ENCODE measurements at places on chromosomes 7 and 10.

DNA sequence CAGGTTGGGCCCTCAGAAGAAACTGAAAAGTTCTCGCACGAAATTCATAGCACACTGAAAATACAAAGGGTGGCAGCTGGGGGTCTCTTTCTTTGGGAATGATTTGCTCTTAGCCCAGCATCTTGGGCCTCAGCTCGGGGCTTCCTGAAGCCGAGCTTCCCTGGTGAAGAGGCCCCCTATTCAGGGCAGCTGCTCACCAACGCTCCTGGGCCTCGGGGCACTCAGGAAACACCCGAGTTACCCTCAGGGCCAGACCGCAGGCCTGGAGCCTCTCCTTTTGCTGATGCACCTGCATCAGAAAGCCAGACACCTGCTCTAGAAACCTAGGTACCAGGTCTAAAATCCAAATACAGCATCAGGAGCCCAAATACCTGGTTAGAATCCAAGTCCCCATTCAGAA is 85.5 kb downstream of the PTPRE start:
- peaks cover 19% of the 10 kb centered on the region for H3K4me1 ChIP-seq
- H3K36me3 ChIP-seq = no peaks in the 10 kb centered on the region
- no peak overlapping the region for H3K27ac ChIP-seq
- DNase-seq = no peak

DNA sequence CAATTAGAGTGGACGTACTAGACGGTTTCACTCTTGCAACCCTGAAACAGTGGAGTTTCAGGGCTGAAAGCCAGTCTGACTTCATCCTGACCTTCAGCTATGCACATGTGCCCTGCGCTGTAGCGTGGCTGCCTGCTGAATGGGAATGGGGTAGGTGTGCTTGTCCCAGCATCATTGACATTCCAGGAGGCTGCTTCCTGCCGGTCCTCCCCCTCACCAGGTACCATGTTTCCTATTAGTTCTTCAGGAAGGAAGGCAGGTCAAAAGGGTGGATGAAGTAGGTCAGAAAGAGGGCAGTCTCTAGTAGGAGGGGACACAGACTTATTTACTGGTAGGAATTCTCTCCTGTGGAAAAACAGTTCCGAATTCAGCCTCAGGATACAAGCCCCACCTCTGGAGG is 551.8 kb upstream of the GALNT17 start:
- H3K4me3 ChIP-seq = no peak overlapping the region
- H3K4me1 ChIP-seq = no peaks in the 10 kb centered on the region
- H3K36me3 ChIP-seq = no peaks in the 10 kb centered on the region
- H3K27ac ChIP-seq = no peak overlapping the region
- no peak for DNase-seq

DNA sequence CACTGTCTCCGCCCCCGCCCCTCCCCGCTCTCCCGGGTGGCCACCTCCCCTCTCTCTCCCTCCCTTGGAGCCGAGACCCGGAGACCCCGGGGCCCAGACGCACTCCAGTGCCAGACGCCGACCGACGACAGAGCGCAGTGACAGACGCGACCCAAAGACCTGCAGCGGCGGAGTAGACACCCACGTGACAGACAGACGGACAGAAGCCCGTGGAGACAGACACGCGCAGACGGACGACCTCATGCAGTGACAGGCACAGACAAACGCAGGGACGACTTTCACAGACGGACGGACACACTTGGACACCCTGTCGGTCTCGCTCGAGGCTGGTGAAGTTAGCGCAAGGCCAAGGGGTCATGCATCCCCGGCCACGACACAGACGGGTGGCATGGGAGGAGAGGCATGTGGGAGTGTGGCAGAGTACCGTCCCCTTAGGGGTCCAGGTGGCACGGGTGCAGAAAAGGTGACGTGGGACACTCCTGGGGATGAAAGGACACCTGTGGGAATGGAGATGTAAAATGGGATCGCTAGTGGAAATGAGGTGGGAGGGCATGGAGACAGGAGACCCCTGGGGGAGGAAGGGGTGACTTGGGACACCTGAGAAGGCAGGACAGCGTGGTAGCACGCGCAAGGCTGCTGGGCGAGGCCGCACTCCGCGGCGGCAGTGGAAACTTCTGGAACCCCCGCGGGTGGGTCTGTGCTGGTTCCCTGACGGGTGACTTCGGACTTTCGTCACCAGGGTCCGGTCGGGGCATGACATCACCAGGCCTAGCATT is 456 bp upstream of the ACHE start:
- peaks cover 93% of the 10 kb centered on the region for H3K27me3 ChIP-seq
- peak overlapping the region; percentile 3 for H3K27ac ChIP-seq

DNA sequence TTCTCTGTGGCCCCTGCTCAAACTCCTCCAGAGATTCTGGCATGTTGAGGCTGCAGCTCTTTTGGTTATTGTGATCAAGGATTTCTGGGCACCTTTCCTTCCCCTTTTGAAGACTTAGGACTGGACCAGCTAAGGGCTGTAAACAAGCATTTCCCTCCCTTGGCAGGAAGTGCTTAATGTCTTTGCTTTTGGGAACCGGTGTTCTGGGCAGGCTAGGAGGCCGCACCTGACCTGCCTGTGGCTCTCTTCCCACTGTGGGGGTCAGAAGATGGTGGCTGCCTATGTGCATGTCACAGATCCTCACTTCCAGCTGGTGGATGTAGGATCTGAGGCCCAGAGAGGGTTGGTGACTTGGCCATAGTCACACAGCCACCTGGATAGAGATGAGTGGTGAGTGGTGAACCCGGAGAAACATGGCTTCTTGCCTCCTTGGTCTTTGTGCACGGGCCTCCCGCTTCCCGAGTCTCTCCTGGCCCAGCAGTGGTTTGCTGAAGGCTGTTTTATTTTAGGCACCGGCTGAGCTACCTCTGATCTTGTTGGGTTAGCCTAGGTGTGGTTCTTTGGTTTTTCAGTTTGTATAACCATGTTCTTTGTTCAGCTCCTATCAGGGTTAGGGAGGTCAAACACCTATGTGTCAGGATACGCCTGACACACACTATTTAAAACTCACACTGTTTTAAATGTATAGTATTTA is 82.0 kb downstream of the GRK5 start:
- H3K27ac ChIP-seq = peak overlapping the region; percentile 83
- peaks cover 95% of the 10 kb centered on the region for H3K4me1 ChIP-seq
- peaks cover 5% of the 10 kb centered on the region for H3K36me3 ChIP-seq
- H3K27me3 ChIP-seq = peaks cover 16% of the 10 kb centered on the region

GRCh38 chr7:1300206-1300605 is 67.5 kb downstream of the UNCX start:
- no peak overlapping the region for H3K27ac ChIP-seq
- no peaks in the 10 kb centered on the region for H3K4me1 ChIP-seq
- no peak overlapping the region for H3K4me3 ChIP-seq
- H3K36me3 ChIP-seq = no peaks in the 10 kb centered on the region
- no peak for DNase-seq
- H3K27me3 ChIP-seq = peaks cover 32% of the 10 kb centered on the region

DNA sequence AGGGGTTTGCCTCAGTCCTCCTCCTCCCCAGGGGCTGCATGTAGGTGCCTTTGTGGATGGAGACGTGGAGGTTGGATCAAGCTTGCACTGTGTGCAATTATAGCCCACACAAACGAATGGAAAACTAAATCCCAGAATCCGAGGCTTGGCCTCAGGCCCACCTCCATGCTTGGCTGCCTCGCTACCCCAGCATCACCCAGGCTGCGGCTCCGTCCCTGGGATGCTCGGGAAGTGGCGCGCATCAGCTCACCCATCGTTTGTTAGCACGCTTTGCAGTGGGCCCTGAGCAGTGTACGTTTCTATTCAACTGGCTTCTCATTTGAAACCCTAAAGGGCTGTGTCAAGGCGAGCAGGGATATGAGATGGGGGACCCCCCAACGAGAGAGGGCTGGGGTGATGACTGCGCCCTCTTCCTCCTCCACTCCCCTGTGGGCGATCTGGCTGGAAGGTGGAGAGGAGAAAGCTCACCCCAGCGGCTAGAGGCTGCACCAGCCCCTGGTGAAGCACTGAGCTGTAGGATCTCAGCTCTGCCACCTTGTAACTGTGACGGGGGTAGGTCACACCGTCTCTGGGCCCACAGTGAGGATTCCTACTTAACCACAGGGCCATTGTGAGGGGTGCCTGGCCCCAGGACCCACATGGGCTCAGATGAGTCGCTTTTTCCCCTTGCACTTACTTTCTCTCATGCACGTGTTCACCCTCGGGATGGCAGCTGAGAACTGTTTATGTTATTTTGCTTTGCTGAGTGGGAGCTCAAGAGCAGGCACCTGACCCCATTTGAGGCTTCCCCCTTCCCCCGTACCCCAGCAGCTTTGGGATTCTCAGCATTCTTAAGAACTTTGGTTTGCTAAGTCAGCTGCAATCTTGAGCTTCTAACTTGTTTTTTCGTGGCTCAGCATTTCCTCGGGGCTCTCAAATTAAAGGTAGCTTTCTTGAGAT is 12.7 kb upstream of the BTBD16 start:
- no peak overlapping the region for H3K4me3 ChIP-seq
- H3K36me3 ChIP-seq = no peaks in the 10 kb centered on the region
- no peak for DNase-seq
- H3K4me1 ChIP-seq = no peaks in the 10 kb centered on the region
- H3K27ac ChIP-seq = no peak overlapping the region
- H3K27me3 ChIP-seq = peaks cover 15% of the 10 kb centered on the region

GRCh38 chr10:125392154-125392553 is 231.8 kb upstream of the CTBP2 start:
- no peaks in the 10 kb centered on the region for H3K27me3 ChIP-seq
- H3K36me3 ChIP-seq = no peaks in the 10 kb centered on the region
- H3K27ac ChIP-seq = no peak overlapping the region
- DNase-seq = no peak
- no peak overlapping the region for H3K4me3 ChIP-seq

DNA sequence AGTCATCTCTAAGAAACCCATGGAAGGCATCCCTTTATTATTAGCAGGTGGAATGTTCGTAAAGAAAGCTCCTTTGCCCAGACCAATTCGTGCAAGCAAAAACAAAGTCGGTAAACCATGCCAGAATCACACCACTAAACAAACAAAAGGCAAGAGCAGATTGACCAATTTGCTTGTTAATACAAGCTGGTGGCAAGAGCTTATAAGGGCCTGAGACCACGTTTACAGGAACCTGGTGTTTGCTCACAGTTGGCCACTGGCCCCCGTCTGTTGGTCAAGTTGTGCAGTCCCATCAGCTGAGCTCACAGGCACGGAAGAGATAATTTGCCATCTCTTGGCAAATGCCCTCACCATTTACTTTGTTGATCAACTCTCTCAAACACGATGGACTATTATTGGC is 342.2 kb upstream of the MKI67 start:
- H3K4me1 ChIP-seq = no peaks in the 10 kb centered on the region
- no peaks in the 10 kb centered on the region for H3K27me3 ChIP-seq
- H3K36me3 ChIP-seq = no peaks in the 10 kb centered on the region
- no peak overlapping the region for H3K27ac ChIP-seq

- H3K4me3 ChIP-seq = no peak overlapping the region
- DNase-seq = no peak
- no peaks in the 10 kb centered on the region for H3K36me3 ChIP-seq
- peaks cover 14% of the 10 kb centered on the region for H3K27me3 ChIP-seq
- H3K27ac ChIP-seq = no peak overlapping the region
Measured at GRCh38 chr7:101720324-101720723, 91.2 kb upstream of the MYL10 start.

DNA sequence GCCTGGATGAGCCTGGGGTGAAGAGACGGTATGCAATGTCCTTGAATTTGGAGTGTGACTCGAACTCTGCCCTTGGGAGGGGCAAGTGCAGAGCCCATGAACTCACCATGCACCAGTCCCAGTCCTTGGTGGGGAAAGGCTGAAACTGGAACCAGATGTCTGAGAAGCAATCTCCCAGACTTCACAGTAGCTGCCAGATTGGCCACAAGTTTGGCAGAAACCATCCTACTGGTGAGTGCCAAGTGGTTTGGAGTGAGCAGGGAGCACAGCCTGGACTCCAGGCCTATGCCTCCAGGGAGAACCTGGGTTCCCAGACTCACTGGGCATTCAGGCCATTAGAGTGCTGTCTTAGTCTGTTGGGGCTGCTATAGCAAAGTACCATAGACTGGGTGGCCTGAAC is 99.6 kb upstream of the LYZL1 start:
- no peaks in the 10 kb centered on the region for H3K4me1 ChIP-seq
- no peak overlapping the region for H3K4me3 ChIP-seq
- H3K27me3 ChIP-seq = peaks cover 12% of the 10 kb centered on the region

DNA sequence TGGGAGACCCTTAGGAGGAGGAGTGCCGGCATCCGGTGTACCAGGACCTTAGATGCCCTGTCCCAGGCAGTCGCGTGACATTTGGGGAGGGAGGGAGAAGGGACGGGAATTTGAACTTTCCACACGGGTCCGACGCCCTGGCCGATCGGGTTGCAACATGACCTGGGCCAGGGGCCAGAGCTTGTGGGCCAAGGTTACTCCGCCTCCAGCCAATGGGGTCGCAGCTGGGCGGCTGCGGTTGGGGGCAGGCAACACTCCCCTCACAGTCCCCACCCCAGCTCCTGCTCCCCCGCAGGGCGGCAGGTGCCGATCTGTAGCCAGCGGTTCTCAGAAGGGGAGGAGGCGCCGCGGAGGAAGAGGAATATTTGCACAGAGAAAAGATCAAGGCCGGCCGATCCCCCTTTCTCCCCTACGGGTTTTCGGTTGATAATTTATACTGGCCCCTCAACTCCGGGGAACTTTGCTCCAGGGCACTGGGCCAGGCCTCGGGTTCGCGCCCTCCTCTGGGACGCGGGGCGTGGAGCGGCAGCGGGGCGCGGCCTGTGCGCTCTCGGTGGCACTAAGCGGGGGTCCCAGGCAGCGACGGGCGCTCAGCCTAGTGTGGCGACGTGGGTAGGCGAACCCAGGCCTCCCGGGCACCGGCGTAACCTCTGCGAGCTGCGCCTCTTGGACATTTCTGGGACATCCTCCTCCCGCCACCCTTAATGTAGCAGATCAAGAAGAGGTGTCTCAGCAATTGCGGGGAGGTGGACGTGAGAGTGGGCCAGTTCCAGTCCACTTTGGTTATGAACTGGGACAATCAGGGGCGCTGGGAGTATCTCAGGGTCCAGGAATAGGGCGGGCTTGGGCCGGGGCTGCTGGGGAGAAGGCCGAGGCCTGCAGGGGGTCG is 1.2 kb downstream of the MLXIPL start:
- peaks cover 4% of the 10 kb centered on the region for H3K4me1 ChIP-seq
- no peak for DNase-seq
- peaks cover 94% of the 10 kb centered on the region for H3K27me3 ChIP-seq
- no peaks in the 10 kb centered on the region for H3K36me3 ChIP-seq
- H3K27ac ChIP-seq = no peak overlapping the region
- H3K4me3 ChIP-seq = no peak overlapping the region

- no peak overlapping the region for H3K4me3 ChIP-seq
- H3K27ac ChIP-seq = no peak overlapping the region
- H3K4me1 ChIP-seq = peaks cover 5% of the 10 kb centered on the region
- peaks cover 12% of the 10 kb centered on the region for H3K36me3 ChIP-seq
- no peaks in the 10 kb centered on the region for H3K27me3 ChIP-seq
- no peak for DNase-seq
Measured at GRCh38 chr10:99689461-99689860, 30.2 kb downstream of the ENTPD7 start.

DNA sequence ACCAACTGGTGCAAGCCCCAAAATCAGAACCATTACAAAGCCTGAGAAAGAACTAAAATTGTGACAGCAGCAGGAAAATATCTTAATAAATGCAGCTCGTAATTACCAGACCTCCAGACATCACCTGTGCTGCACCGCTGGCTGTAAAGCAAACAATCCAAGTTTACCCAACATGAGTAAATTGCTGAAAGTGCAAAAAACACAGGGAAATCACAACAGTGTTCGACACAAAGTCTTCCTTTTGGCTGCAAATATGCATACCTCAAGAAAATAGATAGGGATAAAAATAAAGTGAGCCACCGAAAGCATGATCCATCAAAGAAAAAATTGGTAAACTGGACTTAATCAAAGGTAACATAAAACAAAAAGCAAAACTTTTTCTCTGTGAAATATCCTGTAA is 101.7 kb downstream of the SLC16A9 start:
- H3K27me3 ChIP-seq = no peaks in the 10 kb centered on the region
- no peak overlapping the region for H3K27ac ChIP-seq
- H3K36me3 ChIP-seq = no peaks in the 10 kb centered on the region
- H3K4me3 ChIP-seq = no peak overlapping the region

Data from activated naive CD4-positive, alpha-beta T cell treated with anti-CD3 and anti-CD28 coated beads, Interleukin-2, amount 10 ng/mL, durations not matched to agents 7 days and 5 days (primary cell).